Activated CD4-positive, alpha-beta memory T cell treated with anti-CD3 and anti-CD28 coated beads for 36 hours (primary cell): ENCODE measurements at places on chromosomes 1 and 21. TPM values are rescaled to one million over a fixed set of nuclear protein-coding genes. Genes with fewer than 3 reads are reported as not detected.

GRCh38 chr1:160206036-160206389, 829 bp downstream of the PEA15 start:
- DNase-seq: peak; percentile 76

GRCh38 chr1:90512441-90512840, 204.7 kb downstream of the BARHL2 start:
- DNase-seq: no peak

Gene KRTAP21-3
- total RNA-seq: not detected

GRCh38 chr1:7390604-7391000, 380.5 kb upstream of the VAMP3 start:
- DNase-seq: no peak

Gene PGLYRP4
- not detected for total RNA-seq

GRCh38 chr1:87127581-87127980, 201.1 kb upstream of the LMO4 start:
- no peak for DNase-seq

- DNase-seq: no peak
These were observed 25.7 kb downstream of the AKNAD1 start for GRCh38 chr1:108831225-108831624.

DNA sequence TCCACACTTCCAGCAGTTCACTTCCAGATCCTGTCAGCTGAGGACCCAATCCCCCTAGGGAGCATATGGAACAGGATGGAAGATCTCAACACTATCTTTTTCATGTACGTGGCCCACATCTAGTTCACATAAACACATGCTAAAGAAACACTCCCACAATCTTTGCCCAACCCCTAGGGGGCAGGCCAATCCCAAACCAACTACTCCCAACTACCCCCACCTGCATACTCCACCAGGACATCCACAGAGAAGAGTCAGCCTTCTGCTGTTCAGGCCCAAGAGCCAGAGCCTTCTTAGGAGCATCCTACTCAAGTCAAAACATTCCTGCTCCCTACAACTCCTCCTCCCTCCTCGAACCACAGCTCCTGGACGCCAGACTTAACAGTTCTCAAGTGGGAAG, 5.6 kb upstream of the SLC5A9 start:
- DNase-seq: no peak

DNA sequence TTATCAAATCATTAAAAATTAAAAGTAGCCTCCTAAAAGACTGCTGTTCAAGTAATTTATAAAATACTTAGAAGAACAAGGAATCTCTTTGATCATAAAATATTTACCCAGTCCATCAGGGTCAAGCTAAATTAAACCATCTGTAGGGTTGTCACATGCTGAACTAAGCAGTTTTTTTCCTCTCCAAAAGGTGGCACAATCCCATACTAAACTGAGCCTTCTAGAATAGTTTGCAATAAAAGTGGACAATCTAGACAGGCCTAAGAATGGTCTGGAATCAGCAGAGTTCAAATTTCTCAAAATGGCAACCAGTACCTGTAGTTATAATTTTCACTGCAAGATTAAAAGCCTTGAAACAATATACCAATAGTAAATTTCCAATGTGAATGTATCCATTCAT, 194.8 kb downstream of the EIF4G3 start:
- no peak for DNase-seq

GRCh38 chr1:201719812-201720521, 109.0 kb upstream of the IPO9 start:
- no peak for DNase-seq

GRCh38 chr1:116533429-116533820, 37.4 kb downstream of the CD58 start:
- DNase-seq: no peak

GRCh38 chr1:112143871-112144441, 154.5 kb upstream of the KCND3 start:
- no peak for DNase-seq

GRCh38 chr21:27026501-27026900, 59.6 kb upstream of the ADAMTS5 start:
- DNase-seq: no peak

DNA sequence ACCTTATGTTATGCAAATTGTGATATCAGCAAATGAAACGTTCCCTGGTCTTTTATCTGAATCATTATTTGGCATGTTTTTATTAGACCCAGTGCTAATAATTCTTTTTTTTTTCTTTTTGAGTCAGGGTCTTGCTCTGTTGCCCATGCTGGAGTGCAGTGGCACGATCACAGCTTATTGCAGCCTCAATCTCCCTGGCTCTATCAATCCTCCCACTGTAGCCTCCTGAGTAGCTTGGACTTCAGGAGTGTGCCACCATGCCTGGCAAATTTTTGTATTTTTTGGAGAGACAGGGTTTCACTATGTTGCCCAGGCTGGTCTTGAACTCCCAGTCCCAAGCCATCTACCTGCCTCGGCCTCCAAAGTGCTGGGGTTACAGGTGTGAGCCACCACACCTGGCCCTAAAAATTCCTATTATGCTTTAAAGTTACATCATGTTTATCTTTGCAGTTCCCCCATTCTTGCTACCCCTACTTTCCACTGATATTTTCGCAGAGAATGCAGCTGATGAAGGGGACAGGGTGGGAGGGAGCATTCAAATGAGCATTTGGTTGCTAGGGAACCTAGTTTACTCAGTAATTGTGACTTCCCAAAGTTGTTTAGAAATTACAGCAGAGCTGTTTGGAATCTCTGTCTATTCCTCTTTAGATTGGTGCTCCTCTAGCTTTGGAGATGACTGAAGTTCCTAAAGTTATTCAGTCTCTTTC, 18.4 kb downstream of the C1orf21 start:
- no peak for DNase-seq

DNA sequence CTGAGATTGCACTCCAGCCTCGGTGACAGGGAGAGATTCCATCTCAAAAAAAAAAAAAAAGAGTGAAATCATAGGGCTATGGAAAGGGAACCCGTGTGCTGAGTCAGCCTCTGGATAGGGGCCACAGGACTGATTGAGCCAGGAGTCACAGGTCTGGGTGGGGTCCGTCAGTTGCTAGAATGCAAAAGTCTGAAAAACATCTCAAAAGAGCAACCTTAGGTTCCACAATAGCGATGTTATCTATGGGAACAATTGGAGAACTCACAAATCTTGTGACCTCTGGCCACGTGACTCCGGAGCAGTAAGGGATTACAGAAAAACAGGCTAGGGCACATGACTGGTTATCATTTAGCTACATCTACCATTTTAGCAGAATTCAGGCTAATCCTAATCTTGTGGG, 32.8 kb upstream of the GREM2 start:
- DNase-seq: no peak
